Panc1 (cell line): ENCODE measurements at places on chromosomes 4 and X. TPM values are rescaled to one million over a fixed set of nuclear protein-coding genes. Genes with fewer than 3 reads are reported as not detected.

DNA sequence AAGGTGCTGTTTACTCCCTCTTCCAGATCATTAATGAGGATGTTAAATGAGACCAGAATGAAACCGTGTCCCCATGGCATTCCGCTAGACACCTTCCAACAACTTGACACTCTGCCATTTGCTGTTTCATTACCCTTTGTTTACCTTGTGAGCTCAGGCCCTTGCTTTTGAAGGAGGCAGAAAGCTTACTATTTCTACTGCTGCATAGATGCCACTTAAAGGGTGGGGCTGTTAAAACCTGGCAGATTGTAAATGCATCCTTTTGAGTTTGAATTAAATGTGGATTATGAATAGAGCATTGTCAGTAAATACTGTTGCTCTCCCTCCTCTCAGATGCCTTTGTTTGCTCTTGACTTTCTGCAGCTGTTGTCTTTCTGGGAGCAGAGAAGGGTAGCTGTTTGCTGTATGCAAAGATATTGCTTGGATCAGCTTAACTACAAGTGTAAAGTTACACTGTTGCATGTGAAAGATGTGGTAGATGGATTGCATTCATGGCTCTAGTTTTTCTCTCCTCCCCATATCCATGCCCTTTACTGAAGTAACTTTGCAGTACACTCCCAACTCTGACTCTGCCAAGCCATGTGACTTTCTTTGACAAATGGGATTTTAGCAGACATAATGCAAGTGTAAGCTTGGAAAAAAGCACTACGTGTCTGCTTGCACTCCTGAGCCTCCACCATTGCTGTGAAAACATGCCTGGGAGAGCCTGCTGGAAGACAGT, 75.0 kb upstream of the DHX15 start:
- H3K4me3 ChIP-seq: no peak overlapping the region
- H3K27me3 ChIP-seq: no peaks in the 10 kb centered on the region
- DNase-seq: no peak
- no peaks in the 10 kb centered on the region for H3K4me1 ChIP-seq
- H3K27ac ChIP-seq: no peak overlapping the region
- no peaks in the 10 kb centered on the region for H3K36me3 ChIP-seq

DNA sequence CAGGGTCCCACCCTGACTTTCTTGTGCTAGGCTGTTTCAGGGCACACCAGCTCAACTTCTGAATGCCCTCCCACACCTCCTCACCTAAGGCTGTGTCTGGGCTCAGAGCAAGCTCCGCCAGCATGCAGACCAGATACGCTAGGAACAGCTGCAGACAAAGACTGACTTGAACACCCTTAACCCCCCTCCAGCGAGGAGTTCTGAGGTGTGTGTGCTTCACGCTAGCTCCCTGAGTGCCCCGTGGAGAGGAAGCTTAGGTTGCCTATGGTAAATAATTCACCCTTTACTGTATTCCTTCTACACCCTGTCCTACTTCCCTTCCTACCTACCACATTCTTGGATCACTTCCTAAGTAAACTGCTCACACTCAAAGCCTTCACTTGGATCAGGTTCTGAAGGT, 115.0 kb downstream of the VCX3B start:
- no peak for DNase-seq
- no peak overlapping the region for H3K4me3 ChIP-seq
- H3K36me3 ChIP-seq: no peaks in the 10 kb centered on the region
- H3K27me3 ChIP-seq: no peaks in the 10 kb centered on the region

- no peaks in the 10 kb centered on the region for H3K36me3 ChIP-seq
- no peak overlapping the region for H3K27ac ChIP-seq
- H3K4me3 ChIP-seq: no peak overlapping the region
- no peaks in the 10 kb centered on the region for H3K27me3 ChIP-seq
- no peaks in the 10 kb centered on the region for H3K4me1 ChIP-seq
Measured at GRCh38 chr4:45082101-45082500, 355.7 kb upstream of the GNPDA2 start.

DNA sequence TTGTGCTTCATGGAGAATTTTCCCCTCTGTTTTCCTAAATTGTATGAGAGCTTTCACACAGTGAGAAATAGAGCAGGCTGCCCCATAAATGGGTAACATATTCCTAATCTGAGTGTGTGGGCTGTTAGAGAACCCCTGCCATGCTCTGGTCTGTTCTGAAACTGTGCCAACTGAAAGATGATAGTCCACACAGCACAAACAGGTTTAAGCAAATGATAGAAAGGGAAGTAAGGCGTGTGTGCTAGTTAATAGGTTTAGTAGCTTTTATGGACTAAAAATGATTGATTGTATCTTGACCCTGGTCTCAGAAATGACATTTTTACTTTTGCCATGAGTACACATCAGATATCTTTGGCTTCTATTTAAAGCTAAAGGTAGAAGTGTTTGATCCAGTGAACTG, 106.2 kb downstream of the PRRG1 start:
- no peak for DNase-seq
- H3K27ac ChIP-seq: no peak overlapping the region
- no peaks in the 10 kb centered on the region for H3K4me1 ChIP-seq
- H3K4me3 ChIP-seq: no peak overlapping the region
- H3K27me3 ChIP-seq: no peaks in the 10 kb centered on the region
- no peaks in the 10 kb centered on the region for H3K36me3 ChIP-seq

DNA sequence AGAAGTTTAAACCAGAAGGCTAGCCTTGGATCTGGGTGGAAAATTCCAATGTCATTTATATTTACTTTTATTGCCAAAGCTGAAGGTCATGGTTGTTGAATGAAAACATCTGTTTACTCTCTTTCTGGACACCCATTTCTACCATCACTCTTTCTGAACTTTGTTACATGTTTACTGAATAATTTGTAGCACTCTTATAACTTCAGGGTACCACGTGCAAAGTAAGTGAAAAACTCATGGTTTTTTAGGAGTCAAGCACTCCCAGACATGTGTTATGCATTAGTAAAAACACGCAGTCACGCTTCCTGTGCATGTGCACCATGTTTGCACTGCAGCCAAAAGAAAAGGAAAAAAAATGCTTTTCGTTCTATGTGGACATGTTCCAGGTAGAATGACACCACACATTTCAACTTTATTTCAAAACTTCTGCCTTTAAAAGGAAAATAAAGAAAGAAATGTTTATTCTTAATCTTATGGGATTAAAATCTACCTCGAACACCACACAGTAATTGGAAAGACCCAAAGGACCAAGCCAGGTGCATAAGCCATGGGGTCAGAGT, 31.4 kb upstream of the ADH1C start:
- no peaks in the 10 kb centered on the region for H3K36me3 ChIP-seq
- H3K4me1 ChIP-seq: no peaks in the 10 kb centered on the region
- H3K4me3 ChIP-seq: no peak overlapping the region

DNA sequence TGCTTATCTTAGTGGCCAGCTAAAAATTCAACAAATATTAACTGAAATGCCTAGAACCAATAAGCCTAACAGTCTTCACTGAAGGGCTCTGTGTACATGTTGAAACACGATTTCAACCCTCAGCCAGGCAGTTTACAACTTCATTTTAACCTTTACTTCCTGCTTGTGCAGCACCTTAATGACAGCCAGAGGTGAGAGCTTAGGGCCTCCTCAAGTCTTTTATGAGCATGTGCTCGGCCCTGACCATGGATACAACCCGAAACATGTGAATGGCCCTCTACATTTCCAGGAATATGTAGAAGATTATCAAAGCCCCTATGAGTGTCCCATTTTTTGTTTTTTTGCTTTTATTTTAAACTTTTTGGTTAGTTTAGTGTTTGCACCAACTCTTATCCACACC, 88.3 kb downstream of the MSN start:
- no peaks in the 10 kb centered on the region for H3K36me3 ChIP-seq
- no peak for DNase-seq
- no peak overlapping the region for H3K27ac ChIP-seq
- no peaks in the 10 kb centered on the region for H3K4me1 ChIP-seq

DNA sequence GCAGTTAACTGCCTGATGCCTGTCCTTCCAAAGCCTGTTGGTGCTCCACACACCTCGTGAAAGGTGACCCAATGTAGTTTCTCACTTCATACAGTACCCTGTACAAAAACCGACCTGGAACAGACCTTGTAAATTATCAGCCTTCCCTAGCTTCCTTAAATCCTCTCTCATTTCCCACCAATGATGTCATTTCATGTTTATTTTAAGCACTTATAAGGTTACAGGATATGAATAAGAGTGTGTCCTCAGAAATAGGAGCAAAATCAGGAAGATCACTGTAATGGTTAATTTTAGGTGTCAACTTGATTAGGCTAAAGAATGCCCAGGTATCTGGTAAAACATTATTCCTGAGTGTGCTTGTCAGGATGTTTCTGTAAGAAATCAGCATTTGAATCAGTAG, 44.7 kb downstream of the TMEM150C start:
- no peak overlapping the region for H3K4me3 ChIP-seq
- no peaks in the 10 kb centered on the region for H3K4me1 ChIP-seq
- H3K27me3 ChIP-seq: no peaks in the 10 kb centered on the region
- no peaks in the 10 kb centered on the region for H3K36me3 ChIP-seq

Gene SPANXB1
- not detected for total RNA-seq

DNA sequence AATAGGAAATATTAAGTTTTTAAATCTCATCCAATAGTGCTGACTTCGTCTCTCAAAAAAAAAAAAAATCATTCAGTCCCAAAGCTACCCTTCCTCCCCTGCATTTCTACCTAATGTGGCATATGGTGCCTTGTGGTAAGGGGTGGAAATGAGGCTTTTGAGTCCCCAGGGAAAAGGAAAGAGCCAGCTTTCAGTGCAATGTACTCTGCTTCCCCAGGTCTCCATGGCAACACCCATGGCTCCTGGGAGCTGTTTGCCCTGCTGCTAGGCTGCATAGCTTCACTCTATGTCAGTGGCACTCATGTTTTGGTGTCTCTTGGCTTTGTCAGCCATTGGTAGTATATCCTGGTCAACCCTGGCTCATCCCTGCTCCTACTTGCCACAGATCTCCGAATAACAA, 175.9 kb downstream of the SLC39A8 start:
- no peaks in the 10 kb centered on the region for H3K36me3 ChIP-seq
- no peaks in the 10 kb centered on the region for H3K27me3 ChIP-seq
- no peaks in the 10 kb centered on the region for H3K4me1 ChIP-seq
- H3K4me3 ChIP-seq: no peak overlapping the region

Gene AFF2
- 0.05 TPM for total RNA-seq

- H3K27me3 ChIP-seq: no peaks in the 10 kb centered on the region; the same call in 1 of the 2 replicates
- DNase-seq: no peak
- H3K36me3 ChIP-seq: no peaks in the 10 kb centered on the region
- H3K4me1 ChIP-seq: no peaks in the 10 kb centered on the region
Measured at GRCh38 chrX:151552743-151553142, 10.7 kb upstream of the PASD1 start.

DNA sequence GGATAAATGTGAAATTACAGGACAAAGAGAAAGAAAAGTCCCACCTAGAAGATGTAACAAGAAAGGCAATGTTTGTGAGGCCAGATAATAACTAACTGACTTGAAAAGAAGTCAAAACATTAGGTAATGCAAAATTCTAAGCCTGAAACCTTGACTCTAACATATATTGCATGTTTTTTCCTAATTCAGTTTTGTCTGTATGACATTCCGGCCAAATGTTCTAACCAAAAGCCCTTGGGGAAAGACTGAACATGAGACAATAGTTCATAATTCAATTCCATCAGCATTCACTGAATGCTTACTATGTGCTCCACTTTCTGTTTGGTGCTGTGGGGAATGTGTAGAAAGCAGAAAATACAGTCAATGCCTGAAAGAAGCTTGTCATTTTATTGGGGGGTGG, 84.8 kb upstream of the PLAC1 start:
- no peak overlapping the region for H3K27ac ChIP-seq
- no peak overlapping the region for H3K4me3 ChIP-seq
- no peaks in the 10 kb centered on the region for H3K36me3 ChIP-seq
- DNase-seq: no peak

- peaks cover 7% of the 10 kb centered on the region for H3K4me1 ChIP-seq
- peak overlapping the region; percentile 29; the same call in 1 of the 2 replicates for H3K27ac ChIP-seq
- no peak overlapping the region for H3K4me3 ChIP-seq
- no peak for DNase-seq
- H3K36me3 ChIP-seq: no peaks in the 10 kb centered on the region
Measured at GRCh38 chr4:128353791-128354190, 66.2 kb upstream of the PGRMC2 start.

Gene CASP6
- 15.2 TPM for total RNA-seq

DNA sequence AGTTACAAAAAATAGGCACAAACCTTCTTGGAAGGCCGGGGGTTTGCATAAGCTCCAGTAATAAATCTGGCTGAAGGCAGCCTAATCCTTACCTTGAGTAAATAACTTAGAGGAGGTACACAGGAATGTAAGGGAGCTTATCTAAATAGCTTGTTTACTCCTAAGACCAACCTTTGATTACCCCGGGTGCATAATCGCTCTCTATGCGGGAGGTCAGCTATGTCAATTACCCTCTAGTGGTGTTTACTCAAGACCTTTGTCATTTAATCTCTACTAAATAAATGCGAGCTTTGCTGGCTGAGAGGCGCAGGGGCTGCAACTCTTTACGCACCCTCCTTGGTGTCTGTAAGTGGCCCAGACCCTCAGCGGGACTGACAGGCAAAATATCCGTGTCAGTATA, 50.2 kb upstream of the MAP9 start:
- no peak overlapping the region for H3K27ac ChIP-seq
- H3K27me3 ChIP-seq: no peaks in the 10 kb centered on the region
- no peak for DNase-seq
- H3K36me3 ChIP-seq: no peaks in the 10 kb centered on the region
- no peaks in the 10 kb centered on the region for H3K4me1 ChIP-seq
- no peak overlapping the region for H3K4me3 ChIP-seq

DNA sequence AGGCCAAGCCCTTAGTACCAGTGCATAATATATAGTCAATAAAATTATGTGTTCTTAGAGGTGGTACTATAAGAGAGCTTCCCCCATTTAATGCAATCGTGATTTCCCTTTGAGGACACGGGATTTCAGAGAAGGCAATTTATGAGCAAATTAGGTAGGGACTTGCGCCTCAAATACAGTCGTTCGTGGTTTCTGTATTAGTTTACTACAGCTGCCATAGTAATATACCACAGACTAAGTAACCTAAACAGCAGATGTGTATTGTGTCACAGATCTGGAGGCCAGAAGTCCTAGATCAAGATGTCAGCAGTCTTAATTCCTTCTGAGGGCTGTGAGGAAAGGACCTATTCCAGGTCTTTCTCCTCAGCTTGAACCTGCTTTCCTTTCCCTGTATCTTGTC, 1.5 kb upstream of the PUDP start:
- no peaks in the 10 kb centered on the region for H3K27me3 ChIP-seq
- no peak overlapping the region for H3K4me3 ChIP-seq
- no peak overlapping the region for H3K27ac ChIP-seq

DNA sequence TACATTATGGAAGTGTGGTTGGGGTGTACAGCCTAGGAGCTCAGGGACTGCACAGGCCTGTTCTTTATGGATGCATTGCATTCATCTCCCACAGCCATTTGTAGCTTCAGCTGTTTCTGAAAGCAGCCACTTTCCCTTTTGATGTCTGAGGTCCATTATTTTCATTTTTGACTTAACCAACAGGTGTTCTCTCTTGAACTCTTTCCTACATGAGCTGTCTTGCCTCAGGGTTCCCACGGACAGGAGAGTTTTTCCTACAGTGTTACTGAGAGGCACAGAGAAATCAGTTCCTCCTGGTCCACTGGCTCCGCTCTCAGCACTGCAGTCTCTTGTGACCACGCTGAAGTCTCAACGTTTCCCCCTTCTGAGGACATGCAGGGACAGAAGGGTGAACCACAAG, 87.2 kb downstream of the RASL11B start:
- no peak for DNase-seq
- no peaks in the 10 kb centered on the region for H3K36me3 ChIP-seq
- H3K27ac ChIP-seq: no peak overlapping the region
- H3K4me1 ChIP-seq: no peaks in the 10 kb centered on the region
- no peaks in the 10 kb centered on the region for H3K27me3 ChIP-seq

Gene MAPK10
- total RNA-seq: 0.85 TPM
